ENCODE measurements at places on chromosomes 5 and 9. TPM values are rescaled to one million over a fixed set of nuclear protein-coding genes. Genes with fewer than 3 reads are reported as not detected.

GRCh38 chr5:58872670-58873273, 289.9 kb downstream of the RAB3C start:
- no peak for DNase-seq

- DNase-seq = no peak
Observed at GRCh38 chr9:96417661-96418082, 498 bp downstream of the ZNF367 start.

Gene CCDC192
- not detected for total RNA-seq

DNA sequence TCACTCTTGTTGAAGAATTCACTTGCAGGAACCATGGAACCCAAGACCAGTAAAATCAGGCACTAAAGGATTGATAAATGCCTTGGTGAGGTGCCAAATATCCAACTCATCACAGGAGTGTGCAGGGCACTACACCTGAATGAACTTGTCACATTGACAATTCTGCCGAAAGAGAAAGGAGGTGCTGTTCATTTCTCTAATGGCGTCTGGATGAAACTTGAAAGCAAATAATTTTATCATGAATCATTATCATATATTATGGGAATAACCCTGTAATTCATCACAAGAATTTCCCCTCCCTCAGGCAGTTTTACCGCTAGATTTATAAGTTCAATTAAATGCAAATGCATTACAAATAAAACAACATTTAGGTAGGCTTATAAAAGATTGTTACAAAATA, 360.0 kb downstream of the GLIS3 start:
- no peak for DNase-seq

- DNase-seq = no peak
Observed at GRCh38 chr5:78361631-78361993, 1.2 kb downstream of the SCAMP1 start.

Gene DIPK1B
- total RNA-seq = 4.4 TPM

Gene NDUFA8
- 28.5 TPM for total RNA-seq

Gene PDE8B
- total RNA-seq = 20.5 TPM

DNA sequence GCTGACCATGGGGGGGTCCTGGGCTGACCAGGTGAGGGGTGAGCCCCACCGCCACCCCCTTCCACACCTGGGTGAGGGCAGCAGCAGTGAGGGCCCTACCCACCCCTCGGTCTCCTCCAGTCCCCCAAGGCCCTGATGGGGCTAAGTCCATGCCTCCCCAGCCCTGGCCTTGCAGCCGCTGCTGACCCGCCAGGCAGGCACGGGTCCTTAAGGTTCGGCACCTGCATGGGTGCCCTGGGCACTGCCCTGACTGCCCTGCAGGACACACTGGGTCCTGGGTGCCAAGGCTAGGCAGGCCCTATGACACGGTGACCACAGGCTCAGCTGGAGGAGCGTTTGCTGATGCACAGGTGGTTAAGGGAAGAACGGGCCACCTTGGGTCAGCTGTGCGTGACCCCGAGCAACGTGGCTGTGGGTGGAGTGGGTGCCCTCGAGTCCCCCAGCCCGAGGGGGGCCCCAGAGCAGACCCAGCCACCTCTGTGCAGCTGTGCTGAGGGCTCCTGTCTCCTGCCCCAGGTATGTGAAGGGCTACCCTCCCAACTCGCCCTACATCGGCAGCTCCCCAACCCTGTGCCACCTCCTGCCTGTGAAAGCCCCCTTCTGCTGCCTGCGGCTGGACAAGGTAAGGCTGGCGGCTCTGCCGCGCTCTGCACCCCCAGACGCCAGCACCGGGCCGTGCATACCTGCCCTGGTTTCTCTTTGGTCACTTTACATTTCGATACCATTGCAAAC, 73.0 kb downstream of the KCNT1 start:
- no peak for DNase-seq

GRCh38 chr9:13971966-13972655, 341.8 kb downstream of the NFIB start:
- no peak for DNase-seq

DNA sequence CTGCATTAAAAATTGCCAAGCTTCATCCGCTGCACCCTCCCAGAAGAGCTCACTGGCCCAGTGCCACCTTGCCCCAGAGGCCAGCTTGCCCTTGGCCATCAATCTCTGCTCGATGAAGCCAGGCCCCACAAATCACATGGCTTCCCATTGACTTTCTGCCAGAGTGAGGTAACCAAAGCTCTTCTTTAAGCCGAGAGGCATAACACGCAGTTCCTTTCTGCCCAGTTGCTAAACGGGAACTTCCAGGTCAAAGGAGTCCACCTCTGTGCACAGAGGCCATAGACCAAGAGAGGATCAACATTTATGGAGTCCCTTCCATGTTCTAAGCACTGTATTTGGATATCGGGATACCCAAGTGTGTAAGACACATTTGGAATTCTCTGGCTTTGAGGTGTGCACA, 208.8 kb downstream of the KIF4B start:
- DNase-seq = no peak

DNA sequence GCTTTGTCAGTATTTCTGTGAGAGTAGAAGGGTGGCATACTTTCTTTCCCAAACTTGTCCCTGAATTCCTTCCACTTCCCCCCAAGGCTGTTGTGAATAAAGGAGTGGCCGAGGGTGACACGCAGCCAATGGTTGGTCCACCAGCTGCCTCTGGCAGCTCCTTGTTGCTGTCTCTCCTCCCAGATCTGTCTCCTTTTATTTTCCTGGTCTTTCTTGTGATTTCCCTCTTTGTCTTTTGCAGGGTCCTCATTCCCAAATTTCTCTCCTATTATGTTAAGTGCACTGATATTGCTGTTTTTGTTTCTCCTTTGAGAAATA, 137.5 kb upstream of the HMHB1 start:
- DNase-seq = no peak

DNA sequence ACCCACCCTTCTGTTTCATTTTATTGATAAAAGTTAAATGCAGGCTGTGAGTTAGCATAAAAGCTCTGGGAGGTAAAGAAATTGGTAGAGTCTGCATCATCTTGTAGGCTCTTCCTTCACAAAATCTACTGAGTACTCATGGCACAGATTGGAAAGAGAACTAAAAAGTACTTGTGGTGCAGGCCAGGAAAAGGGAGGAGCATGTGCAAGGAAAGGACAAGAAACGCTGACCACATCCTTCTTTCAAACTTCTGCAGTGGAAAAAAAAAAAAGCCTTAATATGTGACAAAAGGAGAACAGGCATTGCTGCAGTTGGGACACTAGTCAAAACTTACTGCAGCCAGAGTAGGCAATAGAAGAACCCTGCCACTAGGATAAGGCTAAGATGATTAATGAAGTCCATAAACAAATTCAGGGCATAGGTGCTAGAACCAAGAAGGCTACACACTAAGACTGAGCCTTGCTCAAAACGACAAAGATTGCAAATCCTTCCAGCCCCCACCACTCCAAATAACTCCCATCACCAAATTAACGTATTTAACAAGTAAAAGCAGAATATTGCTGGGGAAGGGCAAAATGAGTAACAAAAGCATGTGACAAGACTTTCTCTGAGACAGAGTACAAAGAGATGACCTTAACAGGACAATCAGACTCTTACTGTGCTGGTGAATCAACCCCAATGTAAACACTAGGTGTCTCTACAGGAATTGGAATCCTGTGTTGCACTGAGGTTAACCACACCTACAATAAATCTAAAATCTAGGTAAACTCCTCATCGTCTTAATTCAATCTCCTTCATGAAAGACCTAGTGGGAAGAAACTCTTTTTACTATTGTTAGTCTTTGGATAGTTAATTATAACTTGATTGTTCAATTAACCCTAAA, 1024.8 kb downstream of the TLE1 start:
- DNase-seq = no peak

GRCh38 chr9:113381909-113382411, 5.2 kb upstream of the HDHD3 start:
- DNase-seq = no peak

- no peak for DNase-seq
Observed at GRCh38 chr5:147966326-147966725, 60.0 kb upstream of the C5orf46 start.

All from omental fat pad (tissue), 4 donors.